Hematopoietic multipotent progenitor cell treated with erythropoietin and hydrocortisone succinate and interleukin-3 and kit ligand, for 4 days (in vitro differentiated cells): ENCODE measurements at places on chromosomes 12 and 14.

DNA sequence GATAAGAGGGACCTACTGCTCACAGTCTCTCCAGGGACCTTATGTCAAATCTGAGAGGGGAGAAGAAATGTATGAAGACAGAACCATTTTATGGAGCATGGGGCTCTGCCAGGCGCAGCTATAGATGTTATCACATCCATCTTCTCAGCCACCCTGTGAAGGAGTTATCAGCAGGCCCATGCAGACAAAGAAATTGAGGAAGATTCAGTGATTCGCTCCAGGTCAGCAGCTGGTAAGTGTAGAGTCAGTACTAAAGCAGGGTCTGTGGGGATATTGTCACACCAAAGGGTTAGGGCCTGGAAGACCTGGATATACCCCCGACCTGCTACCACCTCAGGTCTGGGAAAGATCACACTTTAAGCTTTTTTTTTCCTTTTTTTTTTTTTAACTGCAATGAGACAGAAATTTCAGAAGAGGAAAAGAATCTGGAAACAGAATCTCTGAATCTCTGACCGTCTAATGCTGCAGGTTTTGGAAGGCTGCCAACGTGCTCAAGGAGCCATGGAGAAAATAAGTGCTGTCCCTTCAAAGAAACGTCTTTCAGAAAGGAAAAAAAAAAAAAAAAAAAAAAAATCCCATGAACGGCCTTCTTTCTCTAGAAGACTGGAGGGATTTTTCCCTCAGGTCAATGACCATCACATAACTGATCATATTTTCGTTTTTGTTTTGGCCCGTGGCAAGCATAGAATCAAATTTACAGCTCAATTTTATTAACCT lies 73.3 kb upstream of the PLEKHG7 start:
- DNase-seq, result peak; percentile 12

GRCh38 chr12:23887055-23887835 lies 62.2 kb downstream of the SOX5 start:
- peak; percentile 18 for DNase-seq

GRCh38 chr14:84288781-84289180 lies 1241.2 kb upstream of the FLRT2 start:
- no peak for DNase-seq

GRCh38 chr12:58069268-58069963 lies 128.0 kb downstream of the ATP23 start:
- DNase-seq, result no peak

- no peak for DNase-seq
Observed at GRCh38 chr12:116927244-116927940, 16.6 kb downstream of the FBXW8 start.

DNA sequence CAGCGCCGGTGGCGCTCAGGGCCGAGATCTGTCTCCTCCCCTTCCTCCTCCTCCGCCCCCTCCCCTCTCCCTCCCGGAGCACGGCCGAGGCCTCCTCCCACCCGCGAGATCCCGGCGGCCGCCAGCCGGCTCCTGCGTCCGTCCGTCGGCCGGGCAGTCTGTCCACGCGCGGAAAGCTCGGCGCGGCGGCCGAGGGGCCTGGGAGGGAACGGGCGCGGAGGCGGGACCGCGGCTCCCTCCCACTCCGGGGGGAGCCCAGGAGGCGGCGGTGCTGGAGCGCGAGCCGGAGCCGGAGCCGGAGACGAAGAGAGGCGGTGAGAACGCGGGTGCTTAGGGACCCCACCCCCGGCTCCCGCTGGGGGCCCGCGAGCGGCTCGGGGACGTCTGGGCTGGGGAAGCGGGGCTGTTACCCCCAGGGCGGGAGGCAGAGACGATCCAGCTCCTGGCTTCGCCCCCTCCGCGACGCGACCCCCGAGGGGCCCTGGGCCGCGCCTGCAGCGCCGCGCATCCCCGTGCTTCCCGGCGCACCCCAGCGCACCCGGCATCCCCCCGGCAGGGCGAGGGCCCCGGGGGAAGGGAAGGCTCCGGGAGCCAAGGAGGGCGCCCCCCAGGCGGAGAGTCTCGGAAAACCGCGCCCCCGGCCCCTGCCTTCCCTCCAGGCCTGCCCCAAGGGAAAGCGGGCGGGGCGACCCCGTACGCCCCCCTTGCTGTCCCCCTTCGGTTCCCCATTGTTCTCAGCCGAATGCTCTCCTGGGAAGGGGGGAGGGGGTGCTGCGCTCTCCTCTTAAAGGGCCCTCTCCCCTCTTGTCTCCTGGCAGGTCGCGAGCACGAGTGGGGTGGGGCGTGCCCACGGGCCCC lies at the start of gene DTX1:
Gene DTX1 (plus strand): TSS at position 100 of the 858 bp plus-strand sequence. CDS start 1,463 bp downstream, outside the sequence.
- DNase-seq, result no peak

DNA sequence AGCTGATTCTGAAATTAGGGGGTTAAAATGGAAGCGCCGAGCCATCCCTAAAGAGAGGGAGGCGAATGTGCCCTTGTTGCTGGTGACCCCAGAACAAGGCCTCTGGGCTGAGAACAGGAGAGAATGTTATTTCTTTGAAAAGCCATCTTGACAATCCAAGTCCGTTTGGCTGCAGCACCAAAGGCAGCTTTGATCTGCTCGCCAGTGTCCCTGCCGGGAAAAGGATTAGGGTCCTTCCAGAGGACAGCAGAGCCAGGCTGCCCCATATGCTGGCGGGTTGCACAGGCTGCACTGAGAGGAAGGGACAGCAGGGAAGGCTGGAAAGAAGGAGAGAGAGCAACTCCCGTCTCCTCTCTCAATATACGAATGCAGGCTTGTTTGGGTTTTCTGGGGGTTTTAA lies 141.7 kb downstream of the TMEM132C start:
- DNase-seq, result no peak

DNA sequence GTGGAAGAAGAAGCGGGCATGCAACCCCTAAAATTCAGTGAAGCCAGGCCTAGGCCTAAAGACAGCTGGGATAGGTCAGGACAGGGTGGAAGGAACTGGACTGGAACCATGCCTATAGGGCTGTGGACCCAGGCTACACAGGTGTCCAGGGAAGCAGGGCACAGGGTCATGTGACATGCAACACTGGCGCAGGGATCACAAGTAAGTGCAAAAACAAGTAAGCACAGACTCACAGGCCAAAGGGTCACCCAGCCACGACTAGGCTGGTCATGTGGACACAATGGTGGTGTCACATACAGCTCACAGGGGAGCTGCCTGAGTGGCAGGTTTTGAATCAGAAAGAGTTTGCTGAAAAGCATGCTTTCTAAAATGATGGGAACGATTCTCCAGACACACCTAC lies 195.7 kb downstream of the SPTSSA start:
- DNase-seq, result no peak

GRCh38 chr12:56602239-56602638 lies 27.9 kb downstream of the BAZ2A start:
- DNase-seq, result no peak

DNA sequence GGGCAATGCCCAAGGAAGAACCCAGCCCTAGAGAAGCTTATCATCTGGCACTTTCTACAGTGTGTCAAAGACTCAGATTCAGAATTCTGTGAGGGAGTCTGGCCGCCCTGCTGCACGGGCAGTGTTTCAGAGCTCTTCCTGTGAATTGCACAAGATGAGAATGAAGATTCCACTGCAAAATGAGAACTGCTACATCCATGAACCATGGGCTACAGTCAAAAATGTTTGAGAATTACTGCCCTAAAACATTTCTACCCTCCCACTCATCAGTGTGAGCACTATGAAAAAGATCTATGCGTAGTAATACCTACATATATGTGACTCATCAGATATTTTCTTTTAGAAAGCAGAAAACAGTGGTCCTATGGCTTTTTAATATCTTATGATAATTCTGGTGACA lies 104.0 kb downstream of the STAB2 start:
- DNase-seq, result no peak

DNA sequence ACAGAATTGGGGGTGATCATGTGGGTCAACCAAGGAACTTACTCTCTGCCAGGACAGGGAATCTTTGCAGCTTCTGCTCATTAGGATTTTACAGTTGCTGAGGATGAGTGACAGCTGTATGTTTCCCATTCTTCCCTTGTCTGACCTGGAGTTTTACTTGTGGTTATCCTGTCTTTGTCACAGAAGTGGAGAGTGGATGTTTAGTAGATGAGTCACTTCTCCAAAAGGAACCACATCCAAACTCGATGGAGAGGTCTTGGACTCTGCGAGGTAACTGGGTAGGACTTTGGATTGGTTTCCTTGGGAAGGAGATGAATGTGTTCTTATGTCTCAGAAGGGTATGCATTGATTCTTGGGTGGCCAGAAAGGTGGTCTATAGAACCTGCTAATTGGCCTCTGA lies 53.8 kb upstream of the USP44 start:
- no peak for DNase-seq

DNA sequence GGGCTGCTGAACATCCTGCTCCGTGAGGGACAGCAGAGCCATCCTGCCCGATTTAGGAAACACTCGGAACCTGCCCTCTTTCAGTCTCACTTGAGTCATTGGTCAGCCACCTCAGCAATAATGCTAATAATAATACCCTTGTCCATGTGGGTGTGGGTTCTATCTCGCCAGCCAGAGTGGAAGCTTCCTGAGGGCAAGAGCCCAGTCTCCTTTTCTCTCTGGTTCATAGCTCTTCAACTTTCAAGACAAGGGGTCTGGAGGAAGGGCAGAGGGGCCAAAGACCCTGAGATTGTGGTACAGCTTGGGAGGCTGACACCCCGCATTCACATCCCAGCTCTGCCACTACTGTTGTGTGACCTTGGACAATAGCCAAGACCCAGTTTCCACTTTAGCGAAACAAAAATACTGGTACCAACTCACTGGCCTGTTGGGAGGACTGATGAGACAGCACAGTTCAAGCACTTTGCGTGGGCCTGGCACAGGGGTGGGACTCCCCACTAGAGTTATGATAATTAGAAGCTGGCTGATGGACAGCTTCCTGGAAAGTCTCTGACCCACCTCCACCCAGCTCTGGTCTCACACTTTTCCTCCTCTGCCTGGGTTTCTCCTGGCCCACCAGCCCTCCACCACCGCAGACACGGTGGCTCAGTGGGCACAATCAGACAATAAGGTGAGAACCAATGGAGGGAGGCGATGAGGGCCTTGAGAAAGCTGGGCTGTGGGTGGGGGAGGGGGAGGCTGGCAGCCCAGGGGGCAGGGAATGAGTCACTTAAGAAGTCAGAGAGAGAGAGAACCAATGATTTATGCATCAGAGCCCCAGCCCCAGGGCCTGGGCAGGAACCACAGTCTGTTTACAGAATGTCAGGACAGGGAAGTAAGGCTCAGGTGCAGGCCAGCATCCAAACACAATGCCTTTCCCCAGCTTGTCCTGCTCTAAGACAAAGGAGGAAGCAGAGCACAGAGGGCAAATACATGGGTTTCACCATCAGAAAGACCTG lies 9.6 kb downstream of the FAIM2 start:
- DNase-seq, result peak; percentile 28

GRCh38 chr14:72849222-72849621 lies 44.7 kb downstream of the DPF3 start:
- DNase-seq, result no peak

- DNase-seq, result no peak
Observed at GRCh38 chr12:51460519-51460918, 35.9 kb downstream of the SLC4A8 start.

DNA sequence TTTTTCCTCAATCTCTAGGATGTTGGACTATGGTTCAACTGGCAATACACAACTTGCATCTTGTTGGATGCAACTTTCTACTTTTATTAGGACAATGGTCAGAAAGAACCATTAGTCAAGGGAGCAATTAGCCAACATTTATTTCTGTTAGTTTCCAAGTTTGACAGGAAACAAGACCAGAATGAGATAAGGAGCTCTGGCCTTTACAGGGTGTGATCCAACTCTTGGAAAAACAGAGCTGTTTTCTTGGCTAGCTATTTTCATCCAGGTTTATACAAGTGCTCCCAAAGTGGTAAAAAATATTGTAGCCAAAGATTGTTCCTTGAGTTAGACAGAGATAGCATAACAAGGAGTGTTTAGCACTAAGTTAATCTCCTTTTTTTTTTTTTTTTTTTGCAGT lies 3.9 kb upstream of the SYNE2 start:
- peak; percentile 19 for DNase-seq

DNA sequence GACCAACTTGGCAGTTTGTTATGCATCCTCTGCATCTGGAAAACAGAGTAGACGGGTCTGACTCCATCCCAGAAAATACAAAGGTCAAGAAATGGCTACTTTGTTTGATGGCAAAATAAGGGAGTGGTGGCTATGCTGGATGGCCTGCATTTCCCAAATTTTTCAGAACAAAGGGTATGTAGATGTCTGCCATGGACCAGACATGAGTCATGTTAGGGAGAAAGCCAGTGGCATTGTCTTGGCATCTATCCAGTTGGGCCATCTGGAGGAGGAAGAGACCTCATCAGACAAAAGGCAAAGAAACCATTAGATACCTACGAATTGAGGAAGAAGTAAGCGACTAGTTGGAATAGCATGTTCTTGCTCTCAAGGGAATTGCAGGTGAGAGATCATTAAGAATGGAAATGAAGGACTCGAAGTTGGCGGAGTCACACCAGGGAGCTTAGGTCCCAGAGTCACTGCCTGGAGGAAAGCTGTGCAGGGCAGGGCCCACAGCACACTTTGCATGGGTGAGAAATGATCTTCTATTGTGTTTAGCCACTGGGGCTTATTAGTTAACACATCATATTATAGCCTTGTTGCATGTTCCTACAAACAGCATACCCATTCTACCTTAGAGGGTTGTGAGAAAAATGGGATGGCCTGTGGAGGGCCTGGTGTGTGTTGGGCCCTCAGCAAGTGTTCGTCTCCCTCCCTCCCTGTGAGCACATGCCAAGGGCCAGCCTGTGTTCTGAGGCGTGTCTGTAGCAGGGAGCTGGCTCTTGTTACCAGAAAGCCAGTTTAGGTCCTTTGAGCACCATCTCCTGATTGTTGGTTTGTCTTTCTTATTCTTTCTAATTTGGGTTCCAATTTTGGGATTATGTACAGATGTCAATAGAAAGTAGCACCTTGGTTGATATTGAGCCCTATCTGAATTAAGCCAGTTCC lies 119.4 kb downstream of the KTN1 start:
- DNase-seq, result peak; percentile 13

- DNase-seq, result no peak
Observed at GRCh38 chr14:99093532-99094517, 178.2 kb downstream of the BCL11B start.

DNA sequence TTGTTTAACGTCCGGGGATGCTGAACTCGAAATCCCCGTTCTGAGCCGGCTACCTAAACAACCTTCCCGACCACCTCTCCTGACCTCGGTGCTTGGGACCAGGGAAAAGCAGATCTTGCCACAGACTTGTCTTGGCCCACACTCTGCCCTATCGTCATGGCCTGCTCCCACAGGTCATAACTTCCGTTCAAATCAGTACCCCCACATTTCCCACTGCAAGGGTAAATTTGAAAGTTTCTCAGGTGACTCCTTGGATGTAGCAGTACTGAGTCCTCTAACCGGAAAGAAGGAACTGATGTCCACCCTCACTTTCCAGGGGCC lies 612 bp upstream of the RBM23 start:
- DNase-seq, result no peak
